ENCODE measurements at places on chromosomes 7 and 10. TPM values are rescaled to one million over a fixed set of nuclear protein-coding genes. Genes with fewer than 3 reads are reported as not detected.
A peak's percentile ranks its signal among the peaks of the same experiment; 100 is the strongest.

DNA sequence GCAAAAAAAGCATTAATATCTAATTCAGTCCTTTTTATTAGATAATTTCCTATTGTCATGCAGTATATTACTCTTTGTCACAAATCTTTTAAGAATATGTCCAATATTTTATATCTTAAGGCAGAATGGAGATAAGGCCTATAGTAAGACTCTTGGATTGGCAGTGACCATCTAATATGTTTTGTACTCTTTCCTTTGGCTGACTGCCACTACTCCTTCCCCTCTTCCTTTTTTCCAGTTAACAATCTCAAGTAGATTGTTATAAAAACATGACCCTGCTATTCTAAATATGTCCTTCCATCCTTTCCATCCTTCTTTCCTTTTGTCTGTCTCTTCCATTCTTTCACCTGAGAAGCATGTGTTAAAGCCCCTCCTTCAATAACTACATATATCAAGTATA lies 92.8 kb upstream of the TMEM168 start:
- ATAC-seq = no peak

DNA sequence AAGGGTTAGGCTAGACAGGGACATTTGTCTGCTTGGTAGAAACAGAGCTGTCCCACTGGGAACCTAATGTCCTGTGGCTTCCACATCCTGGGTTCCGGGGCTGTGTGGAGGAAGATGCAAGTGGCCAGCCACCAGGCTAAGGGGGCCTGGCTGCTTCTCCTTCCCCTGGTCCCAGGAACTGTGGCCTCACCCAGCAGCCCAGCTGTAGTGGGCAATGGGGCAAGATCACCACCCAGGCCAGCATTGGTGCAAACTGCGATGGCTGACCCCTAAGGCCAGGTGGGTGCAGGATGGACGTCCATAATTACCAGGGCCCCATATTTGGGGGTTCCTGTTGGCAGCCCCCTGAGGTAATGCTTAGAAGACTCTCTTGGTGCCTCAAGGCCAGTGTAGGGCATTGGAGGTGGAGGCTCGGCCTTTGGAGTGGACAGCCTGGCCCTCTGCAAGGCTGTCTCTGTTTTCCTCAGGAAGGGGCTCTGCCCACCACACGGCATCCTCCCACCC lies 226.7 kb downstream of the TCF7L2 start:
- ATAC-seq = no peak

GRCh38 chr7:8147760-8148463 lies 114.1 kb downstream of the ICA1 start:
- ATAC-seq = no peak

DNA sequence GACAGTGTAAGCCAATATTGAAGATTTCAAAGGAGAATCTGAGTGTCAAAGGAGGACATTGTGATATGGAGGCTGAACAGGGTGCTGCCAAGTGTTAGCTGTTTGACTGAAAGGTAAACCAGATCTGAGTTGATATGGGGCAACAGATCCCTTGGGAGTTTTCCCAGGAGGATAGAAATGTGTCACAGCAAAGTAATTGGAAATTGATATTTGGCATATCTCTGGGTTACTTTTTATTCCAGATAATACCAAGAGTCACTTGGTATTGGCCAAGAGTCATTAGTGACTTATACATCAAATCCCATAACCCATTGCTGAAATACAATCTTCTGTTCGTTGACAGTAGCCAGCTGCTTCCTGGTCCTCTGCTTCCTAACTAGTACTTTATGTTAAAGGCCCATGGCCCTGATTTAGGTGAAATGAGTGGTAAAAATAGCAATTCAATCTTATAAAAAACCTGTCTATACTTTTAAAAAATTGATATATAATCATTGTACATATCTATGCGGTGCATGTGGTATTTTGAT lies 922.9 kb downstream of the LRMDA start:
- ATAC-seq = no peak

DNA sequence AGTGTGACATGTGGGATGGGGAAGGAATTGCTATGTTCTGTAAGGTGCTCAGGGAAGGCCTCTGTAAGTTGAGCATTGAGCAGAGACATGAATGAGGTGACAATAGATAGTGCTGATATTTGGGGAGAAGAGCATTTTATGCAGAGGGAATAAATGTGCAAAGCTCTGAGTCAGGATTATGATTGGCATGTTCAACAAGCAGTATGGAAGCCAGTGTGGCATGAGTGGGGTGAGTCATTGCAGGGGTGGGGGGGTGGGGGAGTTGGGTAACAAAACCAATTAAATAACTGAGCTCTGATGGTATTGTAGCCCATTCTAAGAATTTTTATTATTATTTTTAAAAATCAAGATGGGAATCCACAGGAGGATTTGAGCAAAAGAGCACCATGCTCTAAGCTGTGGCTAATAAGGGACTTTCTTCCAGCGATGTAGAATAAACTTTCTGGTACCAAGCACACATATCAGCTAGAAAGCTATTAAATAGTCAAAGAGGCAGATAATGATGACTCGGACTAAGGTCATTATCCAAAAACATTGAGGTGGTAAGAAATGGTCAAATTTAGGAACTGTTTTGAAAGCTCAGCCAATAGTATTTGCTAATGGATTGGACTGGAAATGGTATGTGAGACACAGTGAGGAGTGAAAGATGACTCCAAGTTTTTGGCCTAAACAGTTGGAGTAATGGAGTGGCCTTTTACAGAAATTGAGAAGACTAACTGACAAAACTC lies 96.4 kb downstream of the PRKG1 start:
- no peak for ATAC-seq

GRCh38 chr7:83782628-83783027 lies 133.7 kb upstream of the SEMA3E start:
- peak; percentile 95 for ATAC-seq

GRCh38 chr10:100734295-100735086 lies 10.9 kb upstream of the PAX2 start:
- no peak for ATAC-seq

DNA sequence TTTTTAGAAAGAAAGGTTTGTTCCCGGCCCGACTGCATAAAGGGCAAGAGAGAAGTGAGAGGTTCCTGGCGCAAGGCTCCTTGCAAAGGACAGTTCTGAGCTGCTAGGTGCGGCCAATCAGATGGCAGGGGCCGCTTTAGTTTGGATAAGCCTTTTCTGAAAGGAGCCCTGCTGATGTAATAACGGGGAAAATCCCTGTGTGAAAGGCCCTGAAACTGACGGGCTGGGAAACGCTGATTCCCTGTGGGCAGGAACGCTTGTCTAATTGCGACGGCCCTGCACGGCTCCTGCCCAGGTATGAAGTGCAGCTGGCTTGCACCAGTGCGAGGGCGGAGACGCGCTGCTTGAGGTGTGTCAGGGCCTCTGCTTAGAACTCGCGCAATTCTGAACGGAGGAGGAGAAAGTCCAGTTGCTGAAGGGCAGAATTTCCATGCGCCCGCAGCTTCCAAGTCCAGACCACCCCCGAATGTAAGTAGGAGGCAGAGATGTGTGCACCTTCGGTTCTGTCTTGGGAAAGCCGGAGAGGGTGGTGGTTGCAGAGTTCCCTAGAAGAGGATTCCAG lies 30.5 kb downstream of the TACC2 start:
- peak; percentile 27 for ATAC-seq

Gene CDCA7L
- 24.5 TPM for total RNA-seq

DNA sequence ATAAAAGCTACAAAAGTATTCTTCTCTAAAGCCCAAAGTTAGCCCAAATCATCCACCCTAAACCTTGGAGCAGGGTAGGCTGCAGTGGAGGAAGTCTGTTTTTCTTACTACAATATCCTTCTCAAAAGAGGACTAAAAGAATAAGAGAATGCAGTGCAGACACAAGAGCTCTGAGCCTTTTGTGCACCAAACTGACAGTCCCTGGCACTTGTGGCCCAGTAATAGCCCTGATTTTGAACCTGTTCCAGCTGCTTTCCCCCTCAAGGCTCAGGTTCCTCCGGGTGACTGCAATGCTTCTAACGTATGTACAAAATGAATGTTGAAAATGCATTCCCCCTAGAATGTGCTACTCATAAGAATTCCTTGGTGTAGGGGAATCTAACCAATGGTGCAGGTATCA lies 154.4 kb downstream of the JAZF1 start:
- peak; percentile 51 for ATAC-seq

DNA sequence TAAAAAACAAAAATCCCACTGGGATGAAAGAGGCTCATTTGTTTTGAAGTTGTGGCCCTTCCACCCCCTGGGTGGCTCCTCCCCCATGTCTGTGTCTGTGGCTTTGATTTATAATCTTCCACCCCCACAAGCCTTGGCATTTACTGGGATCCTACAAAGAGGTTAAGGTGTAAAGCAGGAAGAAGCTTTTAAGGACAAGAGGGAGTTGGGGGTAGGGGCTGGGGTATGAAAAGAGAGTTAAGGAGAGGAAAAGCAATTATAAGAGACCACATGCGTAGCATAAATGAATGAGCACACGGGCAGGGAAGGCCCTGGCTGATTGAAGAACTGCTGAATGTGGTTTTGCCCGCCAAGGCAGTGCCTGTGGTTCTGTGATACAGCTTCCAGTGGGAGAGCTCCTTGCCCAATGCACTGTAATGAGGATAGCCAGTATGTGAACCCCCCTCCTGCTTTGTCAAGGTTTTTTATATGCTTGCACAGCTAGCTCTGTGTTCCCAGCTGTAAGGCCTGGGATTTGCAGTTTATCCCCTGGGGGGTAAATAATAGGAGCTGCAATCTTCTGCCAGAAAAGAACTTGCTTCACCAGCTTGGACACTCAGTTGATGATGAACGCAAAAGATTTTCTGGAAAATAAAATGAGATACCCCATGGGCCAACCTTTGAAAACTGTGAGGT lies 34.7 kb upstream of the KMT2E start:
- peak; percentile 11 for ATAC-seq

DNA sequence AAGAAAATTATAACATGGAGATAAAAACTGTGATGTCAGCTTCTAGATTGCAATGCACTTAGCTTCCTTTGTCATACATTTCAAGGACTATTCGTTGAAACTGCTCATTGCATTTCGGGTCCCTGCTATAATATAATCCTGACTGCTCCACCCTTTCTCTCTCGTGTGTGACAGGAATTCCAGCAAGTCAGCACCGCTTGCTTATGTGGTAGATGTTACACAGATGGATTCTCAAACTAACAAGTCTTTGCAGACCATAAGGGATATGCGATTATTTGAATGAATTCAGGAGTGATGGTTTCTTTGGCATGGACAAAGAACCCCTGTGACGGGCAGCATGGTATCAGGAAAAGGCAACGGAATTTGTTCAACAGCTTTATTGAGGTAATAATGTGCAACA lies 184.0 kb downstream of the GRID1 start:
- ATAC-seq = no peak

Gene SFMBT2
- total RNA-seq = 16.1 TPM

Gene KCND2
- total RNA-seq = 0.16 TPM

GRCh38 chr7:1933066-1933750 lies 263.1 kb downstream of the ELFN1 start:
- ATAC-seq = peak; percentile 28

GRCh38 chr7:151174246-151175046 lies 7.0 kb upstream of the GBX1 start:
- ATAC-seq = peak; percentile 33

Data from motor neuron (in vitro differentiated cells).